ENCODE measurements at places on chromosomes 13 and 19.

DNA sequence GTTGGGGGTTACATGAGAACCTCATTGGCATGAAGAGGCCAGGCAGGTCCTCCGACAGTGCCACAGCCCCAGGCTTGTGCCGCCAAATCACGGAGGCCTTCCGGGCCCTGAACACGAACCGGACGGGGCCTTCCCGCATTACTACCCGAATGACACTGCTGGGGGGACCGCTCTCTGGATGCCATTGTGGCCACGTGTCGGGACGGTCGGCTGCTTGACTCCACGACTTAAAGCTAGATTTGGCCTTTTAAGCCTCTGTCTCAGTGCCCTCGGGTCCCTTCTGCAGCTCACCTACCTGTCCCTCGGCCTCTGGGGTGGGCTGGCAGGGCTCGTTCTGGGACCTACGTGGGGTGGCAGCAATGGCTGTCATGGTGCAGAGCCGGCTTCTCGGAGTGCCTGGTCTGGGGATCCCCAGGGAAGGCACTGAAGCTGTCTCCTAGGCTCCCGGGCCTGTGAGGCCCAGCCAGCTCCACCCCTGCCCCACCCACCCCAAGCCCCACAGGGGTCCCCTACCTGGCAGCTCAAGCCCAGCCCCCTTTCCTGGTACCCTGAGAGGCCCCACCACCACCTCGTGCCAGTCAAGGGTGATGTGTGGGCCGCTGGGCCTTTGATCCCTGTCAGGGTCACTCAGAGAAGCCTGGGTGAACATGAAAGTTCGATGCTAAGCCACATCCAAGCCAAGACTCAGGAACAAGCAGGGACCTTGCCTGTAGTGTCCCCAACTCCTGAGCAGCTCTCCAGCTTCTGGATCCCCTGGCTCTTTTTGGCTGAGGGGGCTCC is 245.8 kb upstream of the SGCG start:
- DNase-seq = no peak

DNA sequence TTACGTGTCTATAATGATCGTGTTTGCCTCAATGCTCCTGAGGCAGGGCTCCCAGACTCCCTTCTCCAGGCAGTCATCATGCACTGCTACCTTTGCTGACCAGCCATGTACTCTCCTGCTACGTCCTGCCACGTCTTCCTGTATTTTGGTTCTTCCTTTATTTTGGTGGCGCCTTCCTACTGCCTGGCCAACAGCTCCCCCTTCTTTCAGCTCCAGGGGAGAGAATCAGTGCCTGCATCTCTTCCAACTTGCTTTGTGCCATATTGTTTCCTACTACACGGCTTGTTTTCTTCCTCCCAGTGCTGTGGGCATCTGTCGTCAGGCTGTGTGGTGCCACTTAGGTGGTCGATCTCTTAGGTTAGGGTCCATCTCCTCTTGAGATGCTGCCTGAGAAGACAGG is 96.2 kb downstream of the FGF9 start:
- DNase-seq = no peak

DNA sequence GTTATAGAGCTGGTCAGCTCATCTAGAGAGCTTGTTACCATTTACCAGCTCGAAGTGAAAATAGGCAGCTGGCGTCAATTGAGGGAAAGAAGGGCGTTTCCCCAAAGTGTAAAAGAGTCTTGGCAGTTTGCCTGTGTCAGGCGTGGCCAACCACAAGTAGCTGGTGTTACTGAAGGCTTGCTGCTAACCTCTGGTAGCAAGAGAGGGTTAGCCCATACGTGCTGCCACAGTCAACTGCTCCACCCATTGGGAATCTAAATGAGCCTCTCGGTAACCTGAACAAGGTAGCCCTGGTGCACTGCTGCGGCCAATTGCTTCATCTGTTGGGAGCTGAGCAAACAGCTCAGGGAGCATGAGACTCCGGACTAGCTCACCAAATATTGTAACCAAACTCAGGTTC is 314.9 kb upstream of the SLITRK5 start:
- DNase-seq = no peak

DNA sequence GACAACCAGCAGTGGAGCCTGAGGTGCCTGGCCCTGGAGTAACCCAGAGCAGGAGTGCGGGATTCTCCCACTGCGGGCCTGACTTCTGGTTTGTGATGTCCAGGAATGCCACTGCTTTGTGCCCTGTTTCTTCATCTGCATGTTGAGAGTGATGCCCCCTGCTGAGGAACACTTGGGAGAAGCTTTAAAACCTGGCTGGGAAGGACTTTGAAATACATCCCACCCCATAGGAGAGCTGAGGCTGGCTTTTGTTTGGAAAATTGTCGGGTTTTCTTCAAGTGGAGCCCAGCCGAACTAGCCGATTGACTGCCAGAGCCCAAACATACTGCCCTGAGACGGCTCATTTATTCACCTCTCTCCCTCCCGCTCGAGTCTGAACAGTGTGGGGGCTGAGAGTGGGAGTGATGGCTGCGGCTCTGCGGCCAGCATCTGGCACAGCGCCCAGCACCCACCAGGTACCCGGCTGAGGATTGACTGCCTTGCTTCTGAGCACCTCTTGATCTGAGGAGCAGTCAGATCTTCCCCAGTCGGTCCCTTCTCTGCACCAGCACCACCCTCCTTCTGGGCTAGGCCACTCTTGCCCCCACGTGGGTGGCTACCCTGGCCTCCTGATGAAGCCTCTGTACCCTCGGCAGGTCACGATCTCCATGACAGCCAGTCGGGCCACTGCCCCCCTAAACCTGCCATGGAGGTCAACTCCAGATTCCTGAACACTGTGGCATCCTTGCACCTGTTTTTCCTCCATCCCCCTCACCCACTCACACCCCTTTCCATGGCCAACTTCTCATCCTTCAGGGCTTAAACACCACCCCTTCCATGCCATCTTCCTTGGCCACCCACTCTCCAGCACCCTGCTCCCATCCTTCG is 148.9 kb downstream of the SIPA1L3 start:
- no peak for DNase-seq

- no peak for DNase-seq
Measured at GRCh38 chr13:22024381-22024994, 353.6 kb downstream of the FGF9 start.

DNA sequence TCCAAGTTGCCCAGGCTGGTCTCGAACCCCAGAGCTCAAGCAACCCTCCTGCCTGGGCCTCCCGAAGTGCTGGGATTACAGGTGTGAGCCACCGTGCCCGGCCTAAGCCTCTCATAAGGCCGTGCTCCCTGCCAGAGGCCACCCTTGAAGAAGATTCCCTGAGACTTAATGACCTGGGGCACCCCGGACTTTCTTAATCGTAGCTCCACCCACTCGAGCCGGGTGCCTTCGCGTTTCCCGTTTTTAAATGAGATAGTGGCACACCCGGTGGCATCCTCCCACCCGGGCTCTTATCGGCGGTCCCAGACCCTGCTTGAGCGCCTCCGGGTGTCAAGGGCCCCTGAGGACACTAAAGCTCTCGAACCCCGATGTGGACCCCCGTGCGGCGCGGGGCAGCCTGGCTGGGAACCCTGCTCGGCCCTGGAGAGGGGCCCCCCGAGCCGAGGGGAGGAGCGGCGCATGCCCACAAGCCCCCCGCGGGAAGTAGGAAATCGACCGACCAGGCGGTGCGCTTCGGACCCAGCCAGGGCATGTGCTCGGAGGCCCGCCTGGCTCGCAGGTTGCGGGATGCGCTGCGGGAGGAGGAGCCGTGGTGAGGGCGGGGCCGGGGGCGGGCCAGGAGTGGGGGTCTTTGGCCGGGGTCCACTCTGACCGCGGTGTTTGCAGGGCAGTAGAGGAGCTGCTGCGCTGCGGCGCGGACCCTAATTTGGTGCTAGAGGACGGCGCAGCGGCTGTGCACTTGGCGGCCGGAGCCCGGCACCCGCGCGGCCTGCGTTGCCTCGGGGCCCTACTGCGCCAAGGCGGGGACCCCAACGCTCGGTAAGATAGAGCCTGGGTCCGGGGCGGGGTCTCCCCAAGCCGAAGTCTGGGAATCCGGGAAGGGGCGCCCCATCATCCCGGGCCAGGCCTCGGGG is at the start of gene ANKLE1:
Gene ANKLE1 (plus strand): TSS at position 511 of the 914 bp plus-strand sequence. CDS start 20 bp downstream, at position 531.
- DNase-seq = peak; percentile 78

GRCh38 chr13:23622985-23623384 is 52.8 kb downstream of the TNFRSF19 start:
- no peak for DNase-seq

- DNase-seq = no peak
Measured at GRCh38 chr13:98945863-98946605, 31.8 kb downstream of the DOCK9 start.

DNA sequence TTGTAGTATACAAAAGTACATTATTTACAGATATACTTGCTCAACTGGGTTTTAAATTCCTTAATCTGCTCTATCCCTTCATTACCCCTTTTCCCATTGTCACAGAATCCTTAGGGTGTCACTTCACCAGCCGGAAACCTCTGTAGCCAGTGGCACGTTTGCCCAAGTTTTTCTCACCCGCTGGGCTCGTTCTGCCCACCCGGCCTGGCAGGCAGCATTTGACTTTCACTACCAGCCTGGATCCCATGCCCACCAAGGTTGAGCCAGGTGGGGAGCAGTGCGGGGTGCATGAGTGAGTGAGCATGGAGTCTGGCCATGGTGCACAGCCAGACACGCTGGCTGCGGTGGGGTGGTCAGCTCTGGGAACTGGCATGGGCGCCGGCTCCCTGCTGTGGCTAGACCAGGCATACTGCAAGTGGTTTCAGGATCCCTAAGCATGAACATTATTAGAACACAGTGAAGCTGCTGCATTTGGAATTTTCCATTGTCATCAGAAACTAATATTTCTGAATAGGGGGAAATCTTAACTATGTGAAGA is 98.3 kb downstream of the NALCN start:
- DNase-seq = no peak
